ENCODE measurements at places on chromosomes 12 and 14.

DNA sequence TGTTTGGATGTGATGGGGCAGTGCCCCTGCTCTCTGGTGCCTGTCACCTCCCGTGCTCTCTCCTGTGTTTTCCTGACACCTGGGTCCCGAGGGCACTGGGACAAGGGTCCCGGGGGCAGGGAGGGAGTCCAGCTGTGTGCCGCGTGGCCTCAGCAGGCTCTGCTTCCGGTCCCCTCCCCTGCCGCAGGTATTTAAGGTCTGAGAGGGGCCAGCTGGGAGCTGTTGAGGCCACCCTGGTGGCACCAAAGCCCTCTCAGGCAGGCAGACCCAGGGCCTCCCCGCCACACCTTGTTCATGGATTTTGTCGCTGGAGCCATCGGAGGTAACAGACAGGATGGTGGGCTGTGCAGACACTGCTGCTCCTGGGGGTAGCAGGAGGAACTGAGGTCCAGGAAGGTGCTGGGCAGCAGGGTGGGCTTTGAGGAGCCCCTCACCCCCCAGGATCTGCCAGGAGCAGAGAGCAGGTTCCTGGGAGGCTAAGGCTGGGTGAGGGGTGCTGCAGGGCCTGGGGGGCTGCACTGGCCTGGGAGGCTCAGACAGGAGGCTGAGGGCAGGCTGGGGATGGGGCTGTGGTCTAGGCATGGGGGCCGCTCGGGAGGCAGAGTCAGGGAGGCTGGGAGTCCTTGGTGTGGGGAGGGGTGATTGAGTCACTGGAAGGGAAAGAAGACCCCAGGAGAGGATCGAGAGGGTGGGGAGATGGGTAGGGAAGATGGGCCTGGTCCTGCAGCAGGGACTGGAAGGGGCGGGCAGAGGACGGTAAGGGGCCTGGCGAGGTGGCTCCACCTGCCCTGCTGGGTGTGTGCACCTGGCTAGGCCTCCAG lies at the start of gene SLC25A47:
Gene SLC25A47 (plus strand): TSS at position 219 of the 821 bp plus-strand sequence. CDS start 76 bp downstream, at position 295.
- no peak for ATAC-seq

- ATAC-seq = no peak
Measured at GRCh38 chr12:112537710-112538396, 119.1 kb downstream of the PTPN11 start.

DNA sequence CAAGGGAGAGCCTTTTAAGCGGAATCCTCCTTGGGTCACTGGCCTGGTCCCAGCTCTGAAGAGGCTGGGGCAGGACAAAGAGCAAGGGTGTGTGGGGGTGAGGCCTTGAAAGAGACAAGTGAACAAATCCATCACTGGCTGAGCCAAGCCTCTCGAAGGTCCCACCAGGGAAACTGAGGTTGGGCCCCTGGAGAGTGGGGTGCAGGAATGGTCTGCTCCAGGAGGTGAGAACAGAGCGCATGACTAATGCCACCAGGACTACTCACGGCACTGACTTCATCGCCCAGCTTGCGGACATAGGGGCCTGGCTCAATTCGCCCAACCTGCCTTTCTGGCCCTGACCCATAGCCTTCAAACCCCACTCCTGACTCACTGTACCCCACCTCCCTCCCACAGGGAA lies 19.2 kb upstream of the DEGS2 start:
- no peak for ATAC-seq

- no peak for ATAC-seq
Measured at GRCh38 chr12:55938826-55939501, 8.0 kb downstream of the DGKA start.

GRCh38 chr14:99079061-99079727 lies 192.8 kb downstream of the BCL11B start:
- no peak for ATAC-seq

DNA sequence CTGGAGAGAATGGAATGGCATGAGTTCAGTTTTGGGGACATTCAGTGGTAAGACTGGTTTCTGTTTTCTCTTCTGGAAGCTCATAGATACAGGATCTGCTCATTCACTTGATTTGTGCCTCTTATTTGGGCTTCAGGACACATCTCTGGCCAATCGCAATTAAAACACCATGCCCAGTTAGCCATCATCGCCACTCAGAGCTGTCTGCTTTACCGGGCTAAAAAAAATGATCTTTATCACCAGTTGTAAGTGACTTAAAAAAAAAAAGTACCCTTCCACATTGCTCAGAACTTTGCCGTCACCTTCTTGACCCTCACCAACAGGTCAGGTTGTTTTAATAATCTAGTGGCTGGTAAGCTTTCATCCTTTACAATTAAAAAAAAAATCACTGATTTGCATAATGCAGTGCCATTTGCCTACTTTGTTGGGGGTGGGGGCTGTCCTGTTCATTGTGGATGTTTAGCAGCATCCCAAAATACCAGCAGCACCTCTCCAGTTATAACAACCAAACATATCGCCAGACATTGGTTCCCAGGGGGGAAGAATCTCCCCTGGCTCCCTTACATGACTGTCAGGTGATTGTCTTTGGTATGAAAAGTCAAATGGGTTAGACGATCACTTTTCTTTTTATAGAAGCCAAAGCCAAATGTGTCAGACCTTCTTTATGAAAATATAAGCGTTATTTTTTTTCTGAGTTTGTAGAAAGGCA lies 150.1 kb downstream of the PRKCH start:
- no peak for ATAC-seq

DNA sequence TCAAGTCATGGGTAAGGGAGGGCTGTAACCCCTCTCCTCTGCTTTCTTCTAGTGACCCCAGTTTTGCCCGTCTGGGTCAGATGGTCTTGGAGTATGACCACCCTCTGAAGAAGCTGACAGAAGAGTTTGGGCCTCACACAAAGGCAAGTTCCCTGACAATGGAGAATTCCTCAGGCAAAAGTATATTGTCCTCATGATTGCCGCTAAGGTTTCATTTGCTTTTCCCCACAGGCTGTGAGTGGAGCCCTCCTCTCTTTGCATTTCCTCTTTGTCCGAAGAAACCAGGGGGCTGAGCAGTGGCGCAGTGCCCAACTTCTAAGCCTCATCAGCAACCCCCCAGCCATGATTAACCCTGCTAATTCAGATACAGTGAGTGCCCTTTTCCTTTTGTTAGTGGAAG lies 12.1 kb downstream of the NCKAP1L start:
- no peak for ATAC-seq

GRCh38 chr12:28032811-28033537 lies 60.4 kb upstream of the PTHLH start:
- peak; percentile 36 for ATAC-seq

DNA sequence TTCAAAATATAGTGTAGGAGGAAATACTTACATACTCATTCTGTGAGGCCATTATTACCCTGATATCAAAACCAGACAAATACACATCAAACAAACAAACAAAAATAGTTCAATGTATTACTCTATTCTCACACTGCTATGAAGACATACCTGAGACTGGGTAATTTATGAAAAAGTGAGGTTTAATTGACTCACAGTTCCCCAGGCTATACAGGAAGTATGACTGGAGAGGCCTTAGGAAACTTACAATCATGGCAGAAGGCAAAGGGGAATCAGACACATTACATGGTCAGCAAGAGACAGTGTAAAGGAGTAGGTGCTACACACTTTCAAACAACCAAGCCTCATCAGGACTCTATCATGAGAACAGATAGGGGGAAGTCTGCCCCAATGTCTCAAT lies 1023.2 kb downstream of the TMTC2 start:
- ATAC-seq = no peak

- ATAC-seq = peak; percentile 85
Measured at GRCh38 chr12:124369055-124369826, 74.3 kb downstream of the RFLNA start.

- ATAC-seq = no peak
Measured at GRCh38 chr14:99986396-99986795, 78.8 kb upstream of the EVL start.

DNA sequence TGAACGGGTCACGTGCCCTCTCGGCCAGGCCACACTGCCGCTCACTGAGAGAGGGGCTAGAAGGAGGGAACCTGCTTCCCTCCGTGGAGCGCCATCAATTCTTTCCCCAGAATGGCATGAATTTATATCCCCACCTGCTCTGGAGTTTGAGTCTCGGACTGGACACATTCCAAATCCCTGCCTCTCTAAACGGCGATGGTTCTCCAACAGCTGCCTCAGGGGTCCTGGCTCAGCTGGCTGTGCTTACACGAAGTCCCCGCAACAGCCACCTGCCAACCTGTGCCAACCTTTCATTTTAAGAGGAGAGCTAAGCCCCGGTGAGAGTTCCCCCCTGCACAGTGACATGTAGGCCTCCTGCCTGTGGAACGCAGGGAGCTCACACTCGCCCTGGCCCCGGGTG lies 73.2 kb downstream of the RIMBP2 start:
- ATAC-seq = no peak

DNA sequence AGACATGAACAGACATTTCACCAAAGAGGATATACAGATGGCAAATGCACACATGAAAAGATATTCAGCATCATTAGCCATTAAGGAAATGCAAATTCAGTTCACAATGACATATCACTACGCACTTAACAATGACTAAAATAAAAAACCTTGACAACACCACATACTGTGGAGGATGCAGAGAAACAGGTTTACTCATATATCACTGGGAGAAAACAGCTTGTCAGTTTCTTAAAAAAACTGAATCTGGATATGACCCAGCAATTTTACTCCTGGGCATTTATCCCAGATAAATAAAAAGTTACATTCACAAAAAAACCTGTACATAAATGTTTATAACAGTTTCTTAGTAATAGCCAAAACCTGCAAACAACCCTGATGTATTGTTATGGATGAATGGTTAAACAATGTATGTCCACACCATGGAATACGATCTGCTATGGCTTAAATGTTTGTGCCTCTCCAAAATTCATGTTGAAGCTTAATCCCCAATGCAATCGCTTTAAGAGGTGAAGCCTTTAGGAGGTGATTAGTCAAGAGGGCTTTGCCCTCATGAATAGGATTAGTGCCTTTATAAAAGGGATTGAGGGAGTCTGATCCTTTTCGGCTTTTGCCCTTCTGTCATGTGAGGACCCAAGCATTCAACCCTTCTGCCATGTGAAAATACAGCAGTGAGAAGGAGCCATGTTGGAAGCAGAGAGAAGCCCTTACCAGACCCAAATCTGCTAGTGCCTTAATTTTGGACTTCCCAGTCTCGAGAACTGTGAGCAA lies 36.0 kb upstream of the PPP4R3A start:
- ATAC-seq = peak; percentile 24

DNA sequence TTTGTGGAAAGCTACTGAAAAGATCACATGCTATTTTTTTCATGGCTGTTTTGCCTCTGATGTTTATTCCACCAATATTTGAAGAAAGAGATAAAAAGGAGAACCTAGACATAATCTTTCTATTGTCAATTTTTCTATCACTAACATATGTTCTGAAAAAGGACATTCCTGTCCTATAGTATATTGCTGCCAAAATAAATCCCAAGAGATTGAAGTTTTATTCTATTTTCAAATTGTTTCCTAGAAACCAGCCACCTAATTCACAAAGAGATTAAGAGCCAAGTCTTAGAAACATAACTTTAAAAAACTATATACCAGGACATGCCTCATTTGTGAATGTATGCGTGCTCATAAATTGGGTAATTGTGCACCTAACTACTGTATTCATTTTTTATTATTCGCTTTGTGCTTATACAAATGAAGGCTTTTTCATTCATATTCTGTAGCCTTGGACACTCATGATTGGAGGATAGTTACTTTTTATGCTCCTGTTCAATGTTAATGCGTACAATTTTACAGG lies 200.7 kb downstream of the FUT8 start:
- ATAC-seq = no peak

- no peak for ATAC-seq
Measured at GRCh38 chr12:105552056-105552455, 221.6 kb downstream of the C12orf75 start.

GRCh38 chr12:21710958-21711775 lies 53.5 kb upstream of the LDHB start:
- ATAC-seq = no peak

DNA sequence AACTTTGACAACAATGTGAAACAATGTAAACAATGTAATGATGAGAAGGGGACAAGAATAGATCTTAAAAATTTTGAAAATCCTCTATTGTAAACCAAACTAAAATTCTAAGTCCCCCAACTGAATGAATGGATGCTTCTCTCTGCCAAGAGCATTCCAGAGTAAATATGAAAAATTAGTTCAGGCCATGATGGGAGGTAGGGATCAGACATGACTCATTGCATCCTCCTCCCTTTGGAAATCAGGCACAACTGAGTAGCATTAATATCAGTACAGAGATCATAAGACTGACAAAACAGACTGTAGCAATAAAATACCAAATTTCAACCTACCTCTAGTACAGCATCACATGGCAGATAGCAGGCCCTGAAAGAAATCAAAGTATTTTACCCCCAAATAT lies 559.9 kb downstream of the C12orf50 start:
- no peak for ATAC-seq

GRCh38 chr12:95548539-95549391 lies 2.5 kb downstream of the USP44 start:
- peak; percentile 86 for ATAC-seq

GRCh38 chr14:84432676-84433075 lies 1097.3 kb upstream of the FLRT2 start:
- no peak for ATAC-seq

GRCh38 chr14:21093769-21094681 lies 4.4 kb downstream of the ZNF219 start:
- ATAC-seq = peak; percentile 75

DNA sequence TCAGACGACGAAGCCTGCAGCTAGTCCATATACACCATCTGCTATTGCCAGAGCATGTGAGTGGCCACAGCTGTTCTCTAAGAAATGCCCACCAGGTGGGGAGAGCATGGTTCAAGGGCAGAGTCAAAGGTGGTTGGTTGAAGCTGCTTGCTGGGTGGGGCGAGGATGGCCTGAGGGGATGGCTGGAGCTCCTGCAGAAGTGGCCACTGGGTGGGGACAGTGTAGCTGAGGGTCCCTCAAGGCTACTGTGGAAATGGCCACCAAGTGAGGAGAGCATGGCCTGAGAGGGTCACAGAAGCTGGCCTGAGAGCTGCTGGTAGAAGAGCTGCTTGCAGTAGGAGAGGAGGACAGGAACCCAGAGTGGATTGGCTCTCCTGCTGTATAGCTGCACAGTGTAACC lies 102.4 kb downstream of the AACS start:
- no peak for ATAC-seq

GRCh38 chr12:61308220-61308619 lies 952.0 kb upstream of the USP15 start:
- ATAC-seq = no peak

DNA sequence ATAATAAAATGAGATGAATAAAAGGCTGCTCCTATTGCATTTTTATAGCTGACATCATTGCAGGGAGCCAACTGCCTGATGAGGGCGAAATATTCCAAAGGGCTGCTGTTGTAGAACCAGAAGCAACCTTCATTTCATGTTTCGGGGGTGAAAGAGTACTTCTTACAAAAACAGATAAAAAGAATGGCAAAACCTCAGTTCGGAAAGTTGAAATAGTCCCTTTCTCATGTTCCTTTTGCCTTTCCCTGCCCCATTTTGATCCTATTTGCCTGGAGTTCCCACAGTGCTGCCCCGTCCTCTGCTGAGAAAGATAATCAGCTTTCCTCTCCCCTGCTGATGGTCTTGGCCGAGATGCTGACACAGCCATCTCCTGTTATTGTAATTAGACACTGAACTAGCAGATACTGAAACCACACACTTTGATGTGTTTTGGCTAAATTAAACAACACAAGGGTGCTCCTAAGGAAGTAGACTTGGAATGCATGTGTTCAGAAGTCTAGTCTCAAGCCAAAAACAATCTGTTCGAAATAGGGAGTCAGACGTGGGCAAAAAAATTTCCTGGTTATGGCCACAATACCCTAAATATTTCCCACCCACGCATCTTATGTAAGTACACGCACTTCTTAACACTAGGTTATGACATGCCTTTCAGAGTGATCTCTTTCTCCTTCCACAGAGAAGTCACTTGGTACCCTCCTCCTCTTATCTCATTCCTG lies 117.2 kb downstream of the PPM1H start:
- ATAC-seq = no peak

All from motor neuron (in vitro differentiated cells).